ENCODE measurements at places on chromosomes 3 and 15.

- DNase-seq: no peak
Measured at GRCh38 chr3:109924196-109924595, 586.9 kb upstream of the DPPA4 start.

DNA sequence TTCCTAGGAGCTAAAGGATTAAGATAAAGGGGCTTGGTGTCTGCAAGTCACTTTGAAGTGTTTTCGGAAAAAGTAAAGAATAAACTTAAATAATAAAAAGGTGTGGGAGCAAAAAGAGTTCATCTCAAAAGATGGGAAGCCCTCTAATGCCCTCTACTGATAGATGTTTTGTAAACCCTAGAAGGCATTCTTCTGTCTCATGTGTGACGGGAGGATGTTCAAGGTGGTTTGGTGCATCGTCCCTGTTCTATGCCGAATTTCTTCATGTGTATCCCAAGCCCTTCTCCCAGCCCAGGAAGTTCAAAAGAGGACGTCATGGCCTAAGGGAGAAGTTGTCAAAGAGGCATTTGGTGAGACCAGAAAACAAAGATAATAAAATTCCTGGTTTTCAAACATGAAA lies 37.2 kb downstream of the CCK start:
- no peak for DNase-seq

DNA sequence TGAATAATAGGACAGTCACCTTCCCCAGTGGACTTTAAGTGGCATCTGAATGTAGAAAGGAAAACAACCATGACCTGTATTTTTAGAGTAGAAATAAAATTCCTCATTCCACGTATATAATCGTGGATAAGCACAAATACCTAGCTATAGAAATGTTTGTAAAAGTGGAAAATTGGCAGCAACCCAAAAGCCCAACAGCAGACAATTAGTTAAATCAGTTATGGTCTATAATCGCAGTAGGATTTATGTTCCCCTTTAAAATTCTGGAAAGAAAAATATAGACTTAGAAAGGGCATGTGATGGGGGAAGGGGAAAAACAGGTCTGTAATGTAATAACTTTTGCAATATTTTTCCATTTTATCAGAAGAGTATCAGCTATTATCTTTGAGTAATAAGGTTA lies 241.9 kb upstream of the ST8SIA2 start:
- DNase-seq: no peak

DNA sequence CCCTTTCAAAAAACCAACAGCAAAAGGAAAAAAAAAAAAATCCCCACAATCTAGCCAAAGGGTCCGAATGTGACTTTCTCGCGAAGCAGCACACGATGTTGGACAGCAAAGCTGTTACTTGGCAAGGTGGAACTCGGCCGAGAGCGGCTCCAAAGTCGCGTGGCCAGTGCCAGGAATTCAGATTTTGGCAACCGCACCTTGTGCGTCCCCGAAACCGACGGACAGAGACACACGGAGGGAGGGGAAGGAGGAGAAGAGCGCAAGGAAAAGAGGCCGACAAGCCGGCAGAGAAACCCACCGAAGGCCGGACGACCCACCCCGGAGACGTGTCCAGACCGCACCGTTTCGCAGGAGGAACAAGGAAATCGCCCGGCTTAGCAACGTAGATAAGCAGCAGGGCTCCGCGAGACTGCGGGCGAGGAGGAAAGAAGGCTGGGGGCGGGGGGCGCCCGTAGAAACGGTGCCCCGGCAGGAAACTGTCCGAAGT lies 517.3 kb downstream of the MECOM start:
- peak; percentile 27 for DNase-seq

Measured in GM03348 (cell line).